ENCODE measurements at places on chromosomes 11 and 22.

GRCh38 chr11:128308794-128309193 lies 278.6 kb downstream of the ETS1 start:
- H3K27me3 ChIP-seq: no peaks in the 10 kb centered on the region
- H3K36me3 ChIP-seq: no peaks in the 10 kb centered on the region
- H3K4me1 ChIP-seq: no peaks in the 10 kb centered on the region
- no peak for DNase-seq
- H3K4me3 ChIP-seq: no peak overlapping the region
- H3K27ac ChIP-seq: no peak overlapping the region

GRCh38 chr11:86212019-86212611 lies 32.4 kb upstream of the EED start:
- H3K27me3 ChIP-seq: no peaks in the 10 kb centered on the region
- H3K4me3 ChIP-seq: no peak overlapping the region
- H3K36me3 ChIP-seq: no peaks in the 10 kb centered on the region
- no peaks in the 10 kb centered on the region for H3K4me1 ChIP-seq
- no peak overlapping the region for H3K27ac ChIP-seq

GRCh38 chr11:78244546-78245255 lies 56.0 kb downstream of the USP35 start:
- DNase-seq: no peak
- H3K4me3 ChIP-seq: no peak overlapping the region
- H3K27ac ChIP-seq: no peak overlapping the region
- no peaks in the 10 kb centered on the region for H3K27me3 ChIP-seq
- peaks cover 2% of the 10 kb centered on the region for H3K4me1 ChIP-seq

DNA sequence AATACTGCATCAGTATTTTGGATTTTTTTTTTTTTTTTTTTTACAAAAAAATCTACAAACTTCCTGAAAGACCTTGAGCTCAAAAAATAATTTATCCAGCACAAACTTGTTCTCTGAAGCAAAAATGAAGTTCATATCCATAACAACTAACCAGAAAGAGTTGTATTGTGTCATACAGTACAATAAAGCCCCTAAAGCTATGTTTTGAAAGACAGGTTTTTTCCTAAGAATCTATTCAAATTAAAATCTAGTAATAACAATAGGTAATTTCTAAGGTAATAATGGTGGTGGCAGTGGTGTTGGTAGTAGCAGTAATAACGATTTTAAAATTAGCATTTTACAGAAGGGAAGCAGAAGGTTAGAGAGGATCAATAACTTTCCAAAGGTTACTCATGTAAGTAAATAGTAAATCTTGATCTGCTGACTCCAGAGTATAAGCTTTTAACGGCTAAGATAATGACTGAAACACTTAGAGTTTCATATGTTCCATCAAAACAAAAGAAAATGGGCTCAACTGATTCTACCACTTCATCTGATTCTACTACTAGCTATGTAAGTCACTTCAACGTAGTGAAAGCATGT lies 53.3 kb upstream of the GAB2 start:
- peaks cover 13% of the 10 kb centered on the region for H3K4me1 ChIP-seq
- no peak overlapping the region for H3K4me3 ChIP-seq
- no peak overlapping the region for H3K27ac ChIP-seq
- no peaks in the 10 kb centered on the region for H3K27me3 ChIP-seq
- DNase-seq: no peak

DNA sequence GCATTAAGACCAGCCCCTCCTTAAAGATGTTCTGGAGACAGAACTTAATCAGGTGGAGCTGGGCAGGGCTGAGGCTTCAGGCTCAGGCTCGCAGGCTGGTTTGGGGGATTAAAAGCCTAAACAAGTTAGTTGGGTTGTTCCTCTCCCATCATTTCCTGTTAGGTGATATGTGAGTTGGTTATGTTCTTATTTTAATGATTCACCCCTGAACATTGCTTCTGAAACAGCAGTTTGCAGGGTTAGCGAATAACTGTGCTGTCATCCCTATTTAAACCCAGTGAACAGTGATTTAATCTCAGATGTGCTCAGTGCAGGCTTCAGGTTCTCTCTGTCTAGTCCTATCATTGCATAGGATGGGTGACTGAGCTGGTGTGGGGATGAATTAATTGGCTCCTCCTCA lies 47.4 kb upstream of the BIRC3 start:
- DNase-seq: no peak
- H3K27ac ChIP-seq: no peak overlapping the region
- no peaks in the 10 kb centered on the region for H3K36me3 ChIP-seq
- no peak overlapping the region for H3K4me3 ChIP-seq
- peaks cover 6% of the 10 kb centered on the region for H3K4me1 ChIP-seq

DNA sequence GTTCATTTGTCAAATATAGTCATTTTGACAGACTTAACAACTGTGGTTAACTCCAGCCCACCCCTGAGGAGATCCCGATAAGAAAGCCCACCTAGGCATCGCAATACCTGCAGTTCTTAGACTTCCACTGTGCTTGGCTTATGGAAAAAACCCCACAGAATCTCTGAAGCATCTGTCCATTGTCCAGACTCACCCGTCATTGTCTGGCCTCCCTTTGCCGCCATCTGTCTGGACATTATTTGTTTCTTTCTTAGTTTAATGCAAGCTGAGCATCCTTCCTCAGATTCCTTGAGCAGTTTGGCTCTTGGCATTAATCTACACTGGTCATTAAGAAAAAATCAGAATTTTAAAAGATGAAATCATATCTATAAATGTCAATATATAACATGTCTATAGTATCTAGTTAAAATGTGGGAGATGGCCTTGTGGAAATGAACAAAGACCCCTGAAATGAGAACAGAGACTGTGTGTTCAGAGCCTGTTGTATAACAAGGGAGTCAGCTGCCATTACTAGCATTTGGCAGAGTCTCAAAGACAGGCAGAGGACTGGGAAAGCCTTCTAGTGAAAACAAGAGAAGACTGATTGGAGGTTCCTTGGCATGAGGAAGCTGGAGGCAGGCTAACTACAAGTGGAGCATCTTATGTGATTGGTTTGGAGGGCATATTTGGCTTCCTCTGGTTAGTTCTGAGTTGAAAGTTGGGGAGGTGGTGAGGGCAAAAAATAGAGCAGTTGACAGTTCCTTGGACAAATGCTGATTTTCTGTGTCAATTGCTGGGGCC lies 80.4 kb downstream of the SPON1 start:
- H3K27me3 ChIP-seq: no peaks in the 10 kb centered on the region
- H3K27ac ChIP-seq: no peak overlapping the region
- no peak for DNase-seq
- H3K4me1 ChIP-seq: no peaks in the 10 kb centered on the region
- H3K4me3 ChIP-seq: no peak overlapping the region

DNA sequence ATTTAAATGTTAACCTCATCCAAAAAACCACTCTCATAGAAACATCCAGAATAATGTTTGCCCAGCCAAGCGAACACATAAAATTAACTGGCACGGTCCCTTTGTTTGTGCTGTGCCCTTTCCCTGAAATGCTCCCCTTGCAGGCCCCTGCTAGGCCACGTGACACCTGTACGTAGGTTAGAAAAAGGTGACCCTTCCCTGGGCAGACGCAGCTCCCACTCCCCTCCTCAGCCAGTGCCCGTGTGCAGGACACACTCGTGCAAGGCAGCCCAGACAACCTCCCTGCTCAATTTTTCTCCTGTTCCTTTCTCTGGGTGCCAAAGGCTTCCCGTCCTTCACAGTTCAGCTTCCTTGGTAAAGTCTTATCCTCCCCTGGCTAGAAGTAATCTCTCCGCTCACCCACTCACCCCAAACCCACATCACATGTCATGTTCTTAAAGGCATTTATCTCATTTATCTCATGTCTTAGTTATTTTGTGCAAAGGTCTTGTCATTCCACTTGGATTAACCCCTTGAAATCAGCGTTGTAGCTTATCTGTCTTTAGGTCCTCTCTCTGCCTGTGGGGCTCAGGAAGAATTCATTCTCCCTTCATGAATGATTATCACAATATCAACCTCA lies 20.7 kb downstream of the FAM83F start:
- no peak overlapping the region for H3K4me3 ChIP-seq
- no peaks in the 10 kb centered on the region for H3K27me3 ChIP-seq
- H3K36me3 ChIP-seq: no peaks in the 10 kb centered on the region
- no peak overlapping the region for H3K27ac ChIP-seq
- peaks cover 1% of the 10 kb centered on the region for H3K4me1 ChIP-seq

DNA sequence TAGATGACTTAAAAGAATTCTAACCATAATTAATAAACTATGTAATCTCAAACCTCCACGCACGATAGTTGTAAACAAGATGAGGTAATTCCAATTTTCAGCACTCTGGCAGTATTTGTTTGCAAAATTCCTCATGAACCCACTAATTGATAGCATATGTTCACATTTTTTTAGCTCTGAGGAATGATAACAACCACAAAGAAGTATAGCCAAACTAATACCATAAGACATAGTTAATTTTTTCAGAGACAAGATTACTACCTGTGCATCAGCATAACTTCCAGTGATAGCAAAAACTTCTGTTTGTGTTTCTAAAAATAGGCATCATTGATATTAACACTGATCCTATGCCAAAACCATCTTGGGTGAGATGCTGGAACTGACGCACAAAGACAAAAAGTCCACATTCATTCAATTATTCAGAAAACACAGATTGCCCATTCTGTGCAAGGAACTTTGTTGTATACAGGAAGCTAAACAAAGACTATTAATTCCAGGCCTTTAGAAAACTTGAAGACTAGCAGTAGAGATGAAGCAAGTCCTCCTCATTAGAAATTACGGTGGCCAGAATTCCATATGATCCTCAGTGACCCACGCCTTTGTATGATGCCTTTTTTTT lies 57.7 kb downstream of the PDGFD start:
- no peaks in the 10 kb centered on the region for H3K27me3 ChIP-seq
- H3K27ac ChIP-seq: no peak overlapping the region
- no peak overlapping the region for H3K4me3 ChIP-seq
- no peaks in the 10 kb centered on the region for H3K36me3 ChIP-seq
- no peak for DNase-seq
- no peaks in the 10 kb centered on the region for H3K4me1 ChIP-seq

- no peaks in the 10 kb centered on the region for H3K4me1 ChIP-seq
- DNase-seq: no peak
- no peak overlapping the region for H3K27ac ChIP-seq
- no peak overlapping the region for H3K4me3 ChIP-seq
- no peaks in the 10 kb centered on the region for H3K27me3 ChIP-seq
- peaks cover 57% of the 10 kb centered on the region for H3K36me3 ChIP-seq
Observed at GRCh38 chr22:42596863-42597530, 17.7 kb downstream of the POLDIP3 start.

GRCh38 chr22:43308060-43308830 lies 34.9 kb downstream of the SCUBE1 start:
- no peak overlapping the region for H3K4me3 ChIP-seq
- H3K4me1 ChIP-seq: no peaks in the 10 kb centered on the region
- DNase-seq: no peak
- no peaks in the 10 kb centered on the region for H3K27me3 ChIP-seq
- no peak overlapping the region for H3K27ac ChIP-seq
- no peaks in the 10 kb centered on the region for H3K36me3 ChIP-seq
